Naive thymus-derived CD4-positive, alpha-beta T cell (primary cell): ENCODE measurements at places on chromosomes 5 and 9.

DNA sequence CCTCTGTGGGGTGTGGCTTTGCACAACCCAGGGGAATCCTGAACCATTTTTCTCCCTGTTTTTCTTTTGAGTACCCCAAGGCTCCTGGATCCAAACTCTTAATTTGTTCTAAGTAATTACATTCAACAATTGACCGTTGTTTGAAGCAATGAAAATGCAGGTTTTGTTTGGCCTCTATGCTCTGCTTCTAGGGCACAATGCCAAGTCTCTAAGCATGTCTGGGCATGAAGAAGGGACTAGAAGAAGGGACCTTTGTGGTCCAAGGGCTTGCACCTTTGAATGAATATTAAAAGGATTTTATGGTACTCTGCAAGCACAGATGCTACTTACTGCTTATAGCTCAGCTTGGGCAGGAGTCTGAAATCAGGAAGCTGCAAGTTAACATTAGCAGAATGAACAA, 6.6 kb upstream of the ENC1 start:
- no peak for DNase-seq

DNA sequence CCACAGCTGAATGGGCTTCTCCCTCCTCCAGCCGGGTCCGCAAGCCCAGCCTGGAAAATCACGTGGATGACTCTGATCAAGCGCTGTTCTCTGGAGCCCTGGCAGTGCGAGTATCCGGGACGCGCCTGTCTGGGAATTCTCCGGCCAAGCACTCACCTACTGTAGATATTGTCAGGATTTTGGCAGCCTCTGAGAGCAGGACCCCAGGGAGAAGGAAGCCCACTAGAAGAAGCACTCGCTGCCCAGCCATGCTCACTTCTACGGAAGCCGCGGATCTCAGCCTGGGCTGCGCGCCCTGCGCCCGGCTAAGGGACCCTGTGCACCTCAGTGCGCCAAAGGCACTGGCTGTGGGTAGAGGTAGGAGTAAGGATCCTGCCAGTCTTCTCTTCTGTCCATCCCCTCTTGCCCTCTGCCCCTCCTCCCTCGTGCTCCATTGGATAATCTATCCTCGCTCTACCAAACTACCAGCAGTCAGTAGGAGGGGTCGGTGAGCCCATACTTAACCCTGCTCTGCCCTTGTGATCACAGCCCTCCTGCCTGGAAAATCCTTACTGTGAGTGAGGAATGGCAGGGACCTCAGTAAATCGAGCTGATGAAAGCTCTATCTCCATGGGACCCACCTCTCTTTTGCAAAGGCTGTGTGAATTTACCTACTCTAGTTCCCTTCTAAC, at the start of gene UGT3A2:
Gene UGT3A2 (minus strand): TSS at position 343 of the 671 bp plus-strand sequence. CDS start 93 bp downstream, at position 250.
- DNase-seq = no peak

DNA sequence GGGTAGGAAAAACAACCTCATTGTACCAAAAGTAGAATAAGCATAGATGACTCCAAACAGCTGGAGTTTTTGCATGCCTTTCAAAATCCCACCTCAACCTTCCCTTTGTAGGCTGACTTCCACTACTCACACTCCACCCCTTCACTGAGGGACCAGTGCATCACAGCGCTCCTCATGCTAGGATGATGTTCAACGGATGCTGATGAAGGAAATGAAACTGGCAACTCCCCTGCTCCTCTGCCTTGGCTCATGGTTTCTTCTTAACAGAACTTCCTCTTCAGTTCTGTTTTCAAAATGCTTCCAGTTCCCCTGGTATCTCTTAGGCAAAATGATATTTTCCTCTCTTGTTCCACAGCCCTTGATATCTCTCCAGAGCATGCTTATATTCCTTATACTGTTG, 29.0 kb downstream of the LIFR start:
- no peak for DNase-seq

DNA sequence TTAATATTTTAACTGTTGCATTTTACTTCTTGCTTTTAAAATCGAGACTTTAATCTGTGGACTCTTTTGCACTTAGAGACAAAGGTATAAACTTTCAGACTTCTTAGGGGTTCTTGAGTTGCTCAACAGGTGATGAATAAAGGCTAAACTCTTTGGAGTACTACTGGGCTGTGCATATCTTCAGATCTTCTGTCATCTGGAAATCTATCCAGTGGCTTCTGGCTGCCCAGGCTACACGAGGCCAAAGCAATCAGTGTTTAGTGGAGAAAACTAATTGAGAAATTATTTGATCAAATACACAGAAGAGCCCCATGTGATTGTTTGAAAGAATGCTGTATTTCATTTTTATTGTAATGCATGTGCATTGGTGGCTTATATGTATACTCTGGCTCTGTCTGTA, 146.1 kb downstream of the PBX3 start:
- DNase-seq = no peak

DNA sequence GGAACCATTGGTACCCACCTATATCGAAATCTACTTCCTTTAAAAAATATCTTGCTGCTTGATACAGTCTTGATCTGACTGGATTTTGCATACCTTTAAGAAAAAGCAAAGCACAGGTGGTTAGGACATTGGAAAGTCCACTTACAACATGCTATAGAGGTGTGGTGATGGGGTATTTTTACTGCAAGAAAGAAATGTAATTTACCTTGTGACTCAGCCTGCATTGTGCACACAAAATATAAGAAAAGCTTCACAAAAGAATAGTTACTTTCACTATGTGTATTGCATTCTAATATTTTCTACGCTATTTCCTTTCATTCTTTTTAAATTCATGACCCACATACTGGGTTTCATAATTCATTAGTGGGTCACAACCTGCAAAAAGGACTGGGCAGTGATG, 236.2 kb upstream of the RASEF start:
- DNase-seq = no peak

DNA sequence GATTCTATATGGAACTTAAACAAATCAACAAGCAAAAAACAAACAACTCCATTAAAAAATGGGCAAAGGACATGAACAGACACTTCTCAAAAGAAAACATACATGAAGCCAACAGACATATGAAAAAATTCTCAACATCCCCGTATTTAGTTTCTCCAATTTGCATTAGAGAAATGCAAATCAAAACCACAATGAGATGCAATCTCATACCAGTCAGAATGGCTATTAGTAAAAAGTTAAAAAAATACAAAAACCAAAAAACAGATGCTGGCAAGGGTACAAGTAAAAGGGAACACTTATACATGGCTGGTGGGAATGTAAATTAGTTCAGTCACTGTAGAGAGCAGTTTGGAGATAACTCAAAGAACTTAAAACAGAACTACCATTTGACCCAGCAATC, 342.1 kb upstream of the NUDT12 start:
- DNase-seq = no peak

DNA sequence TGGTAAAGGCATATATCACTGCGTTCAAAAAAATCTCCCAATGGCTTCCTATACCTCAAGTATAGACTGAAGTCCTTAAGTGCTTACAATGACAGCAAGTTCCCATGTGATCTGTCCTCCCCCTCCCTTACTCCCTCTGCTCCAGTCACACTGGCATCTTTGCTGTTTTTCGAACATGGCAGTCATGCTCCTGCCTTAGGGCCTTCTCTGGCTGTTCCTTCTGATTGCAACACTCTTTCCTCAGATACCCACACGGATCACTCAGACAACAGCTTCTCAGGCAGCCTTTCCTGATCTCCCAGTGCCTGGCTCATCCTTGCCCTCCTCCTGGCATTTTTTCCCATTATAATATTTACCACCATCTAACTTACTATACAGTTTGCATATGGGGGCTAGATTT, 232.8 kb downstream of the ARHGEF28 start:
- no peak for DNase-seq

DNA sequence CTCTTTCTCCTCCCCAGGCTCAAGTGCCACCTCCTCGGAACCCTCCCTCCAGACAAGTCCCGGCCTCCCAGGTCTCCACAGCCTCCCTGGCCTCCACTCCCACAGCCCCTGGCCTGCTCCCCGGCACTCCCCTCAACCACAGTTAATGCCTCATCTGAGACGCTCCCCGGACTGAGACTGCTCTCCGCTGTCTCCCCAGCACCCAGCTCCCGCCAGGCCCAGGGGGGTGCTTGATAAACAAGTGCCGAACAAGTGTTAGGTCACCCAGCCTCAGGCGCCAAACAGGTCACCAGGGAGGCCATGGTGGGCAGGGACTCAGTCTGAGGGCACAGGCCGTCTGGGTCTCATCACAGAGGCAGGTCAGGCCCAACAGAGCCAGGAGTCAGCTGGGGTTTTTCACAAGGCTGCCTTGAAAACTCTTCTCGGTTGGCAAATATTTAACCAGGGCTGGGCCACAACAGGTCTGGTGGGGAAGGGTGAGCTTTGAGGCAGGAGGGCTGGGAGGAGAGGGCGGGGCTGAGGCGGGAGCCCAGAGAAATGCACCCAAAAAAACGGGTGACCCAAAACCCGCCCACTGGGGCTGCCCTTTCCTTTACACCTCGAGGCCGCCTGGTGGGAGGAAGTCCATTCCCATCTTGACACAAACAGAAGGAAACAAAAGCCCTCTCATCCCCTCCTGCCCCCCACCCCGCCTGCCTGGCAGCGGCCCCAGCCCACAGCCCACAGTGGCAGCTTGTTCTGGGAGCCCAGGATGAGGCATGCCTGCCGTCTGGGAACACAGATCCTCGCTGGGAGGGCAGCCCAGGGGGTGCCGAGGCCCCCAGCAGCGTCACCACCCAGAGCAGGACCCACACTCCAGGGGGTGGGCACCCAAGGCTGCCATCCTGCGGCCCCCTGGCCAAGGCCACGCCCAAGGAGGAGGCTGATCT, 66.6 kb upstream of the STXBP1 start:
- DNase-seq = no peak

DNA sequence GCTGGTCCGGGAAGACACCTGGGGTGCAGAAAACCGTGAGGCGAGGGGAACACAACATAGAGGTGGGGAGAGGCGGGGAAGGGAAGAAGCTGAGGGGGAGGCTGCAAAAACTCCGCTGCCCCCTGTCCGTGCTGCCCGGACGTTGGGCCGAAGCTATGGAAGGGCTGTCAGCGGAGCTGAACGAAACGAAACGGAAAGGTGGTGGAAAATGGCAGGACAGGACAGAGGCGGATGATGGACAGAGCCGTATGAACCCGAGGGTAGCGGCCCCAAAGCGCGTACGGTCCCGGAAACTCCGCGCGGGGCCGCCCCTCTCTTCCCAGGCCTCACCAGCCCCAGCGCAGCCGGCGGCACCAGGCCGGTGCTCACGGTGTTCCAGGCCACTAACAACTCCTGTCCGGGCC, 272 bp downstream of the ANAPC2 start:
- no peak for DNase-seq
